ENCODE measurements at places on chromosomes 3 and 15.
A peak's percentile ranks its signal among the peaks of the same experiment; 100 is the strongest.

- peak; percentile 74 for DNase-seq
Observed at GRCh38 chr3:188947401-188948280, 224.1 kb upstream of the TPRG1 start.

- peak; percentile 71 for DNase-seq
Observed at GRCh38 chr15:68650901-68651709, 72.3 kb downstream of the CORO2B start.

GRCh38 chr3:149342413-149343380 is 9.3 kb upstream of the TM4SF18 start:
- DNase-seq = peak; percentile 91

GRCh38 chr3:45860481-45860880 is 18.6 kb upstream of the LZTFL1 start:
- DNase-seq = no peak

DNA sequence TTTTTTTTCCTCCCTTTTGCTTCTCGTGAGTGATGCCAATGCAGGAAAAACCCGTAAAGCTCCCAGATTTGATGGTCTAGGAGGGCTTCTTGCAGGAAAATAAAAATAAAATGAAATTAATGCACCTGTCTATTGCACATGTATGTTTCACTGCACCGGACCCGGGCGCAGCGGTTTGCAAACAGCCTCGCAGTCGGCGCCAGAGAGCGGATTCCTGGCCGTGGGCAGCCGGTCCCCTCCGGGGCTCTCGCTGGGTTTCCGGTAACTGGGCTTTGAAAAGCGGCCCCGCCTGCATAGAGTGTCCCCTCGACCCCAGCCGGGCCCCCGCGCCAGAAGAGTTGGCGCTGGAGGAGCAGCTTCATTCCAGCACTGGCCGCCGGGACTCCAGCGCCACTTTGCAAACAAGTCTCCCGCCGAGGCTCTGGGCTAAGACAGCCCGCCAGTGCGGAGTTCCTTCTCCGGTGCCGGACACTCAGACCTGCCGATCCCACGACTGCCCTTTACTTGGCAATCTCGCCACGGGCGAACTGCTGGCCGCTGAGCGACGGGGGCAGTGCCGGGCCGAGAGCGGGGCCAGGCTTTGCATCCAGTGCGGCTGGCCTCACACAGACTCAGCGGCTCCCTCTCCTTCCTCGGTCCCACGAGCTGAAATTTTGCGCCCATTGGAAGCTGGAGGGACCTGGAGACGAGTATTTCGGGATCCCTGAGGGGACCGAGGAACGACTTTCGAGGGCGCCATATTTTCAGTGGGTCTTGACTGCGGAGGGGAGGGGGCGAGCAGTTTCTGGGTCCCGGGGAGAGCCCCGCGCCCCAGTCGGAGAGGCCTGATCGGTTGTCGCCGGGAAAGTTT is 225.9 kb upstream of the C2CD4B start:
- peak; percentile 24 for DNase-seq

- no peak for DNase-seq
Observed at GRCh38 chr3:133955892-133956291, 60.2 kb upstream of the RAB6B start.

DNA sequence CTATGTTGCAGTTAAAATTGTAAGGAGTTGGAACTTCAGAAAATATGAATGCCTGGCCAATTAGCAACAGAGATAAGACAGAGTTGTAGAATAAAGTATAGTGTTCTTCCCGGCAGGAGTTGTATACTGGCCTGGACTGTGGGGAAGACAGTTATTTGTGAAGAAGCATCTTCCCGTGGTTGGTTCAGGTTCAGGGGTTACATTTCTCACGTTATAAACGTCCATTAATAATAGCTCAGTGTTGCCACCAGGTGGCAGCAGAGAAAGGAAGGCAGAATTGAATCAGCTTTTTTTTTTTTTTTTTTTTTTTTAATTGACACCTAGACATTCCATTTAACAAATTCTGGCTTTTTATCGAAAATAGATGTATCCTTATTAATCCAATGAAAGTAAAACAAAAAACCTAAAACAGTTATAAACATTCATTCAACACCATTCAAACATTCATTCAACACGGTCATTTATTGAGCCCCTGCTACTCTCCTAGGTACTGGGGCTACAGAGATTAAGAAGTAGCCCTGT is 66.4 kb upstream of the NR2E3 start:
- peak; percentile 70 for DNase-seq

GRCh38 chr3:42682301-42683070 is 2.9 kb upstream of the KLHL40 start:
- DNase-seq = no peak

- no peak for DNase-seq
Observed at GRCh38 chr15:45114076-45114750, at the start of the genes DUOX2 and DUOXA2. Gene DUOX2, minus strand, starts transcription at chr15:45114172. Its CDS starts 761 bp downstream, at chr15:45113411. Gene DUOXA2, plus strand, starts transcription at chr15:45114326. Its CDS starts 280 bp downstream, at chr15:45114606.

- no peak for DNase-seq
Observed at GRCh38 chr15:87365186-87365585, 891.4 kb downstream of the NTRK3 start.

DNA sequence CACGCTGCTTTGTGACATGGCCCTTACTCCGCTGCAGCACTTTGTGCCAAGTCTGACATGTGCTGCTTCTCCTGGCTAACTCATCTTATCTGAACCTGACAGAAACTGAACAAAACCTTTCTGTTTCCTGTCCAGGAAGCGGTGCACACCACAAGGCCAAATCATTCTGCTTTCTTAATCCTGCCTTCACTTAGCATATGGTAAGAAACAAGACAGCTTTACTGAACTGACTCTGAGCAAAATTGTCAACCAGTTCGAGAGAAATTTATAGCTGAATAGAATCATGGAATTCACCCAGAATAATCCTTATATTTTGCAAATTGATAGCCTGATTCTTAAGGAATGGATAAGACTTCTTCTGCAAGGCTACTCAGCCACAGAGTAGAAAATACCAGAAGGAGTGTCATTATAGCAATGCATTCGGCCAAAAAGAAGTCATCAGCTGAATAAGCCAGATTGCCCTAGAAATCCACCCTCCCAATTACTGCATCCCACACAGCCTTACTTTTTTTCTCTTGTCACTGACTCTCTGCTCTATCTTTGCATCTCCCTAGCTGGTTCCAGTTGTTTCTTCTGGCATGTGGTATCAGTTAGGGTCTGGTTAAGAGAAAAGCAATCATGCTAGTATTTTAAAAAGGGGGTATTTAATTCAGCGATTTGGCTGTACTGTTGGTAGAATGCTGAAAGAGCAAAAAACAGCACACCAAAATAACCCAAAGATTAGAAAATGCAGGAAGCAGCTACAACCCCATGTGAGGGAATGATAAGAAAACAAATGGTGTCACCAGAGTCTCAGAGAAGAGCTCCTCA is 41.6 kb upstream of the STRIT1 start:
- no peak for DNase-seq

DNA sequence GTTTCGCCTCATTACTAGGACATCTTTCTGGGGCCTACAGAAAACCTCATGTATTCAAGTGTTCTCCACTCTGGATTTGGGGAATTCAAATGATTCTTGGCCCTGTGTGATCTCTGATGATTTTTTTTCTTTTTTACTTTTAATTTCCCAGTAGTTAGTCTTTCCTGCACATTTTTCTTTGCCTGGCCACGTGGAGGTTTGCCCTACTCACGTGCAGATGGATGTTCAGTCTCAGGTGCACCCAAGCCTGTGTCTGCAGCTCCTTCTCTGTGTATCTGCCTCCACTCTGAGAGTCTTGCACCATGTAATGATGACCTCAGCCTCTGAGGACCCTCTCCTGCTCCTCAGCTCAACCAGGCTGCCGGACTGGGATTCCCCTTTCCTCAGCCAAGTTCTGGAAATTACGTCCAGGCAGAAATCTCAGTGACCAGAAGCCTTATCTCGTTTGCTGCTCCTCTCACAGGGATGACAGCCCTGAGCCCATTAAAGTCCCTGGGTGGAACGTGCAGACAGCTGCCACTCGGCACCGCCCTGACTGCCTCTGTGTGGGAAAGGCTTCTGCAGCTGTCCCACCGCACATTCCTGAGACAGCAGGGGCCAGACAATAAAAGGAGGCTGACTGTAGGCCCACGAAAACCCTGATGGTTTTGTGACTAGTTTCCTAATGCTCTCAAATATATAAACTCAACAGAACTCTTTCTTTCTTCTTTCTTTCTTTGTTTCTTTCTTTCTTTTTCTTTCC is 31.4 kb upstream of the GABRB3 start:
- no peak for DNase-seq

Data from suppressor macrophage treated with lipopolysaccharide for 1 hour (primary cell).